ENCODE measurements at places on chromosomes 4 and X.

- DNase-seq: peak; percentile 2
These were observed 100.6 kb downstream of the AKAP4 start for GRCh38 chrX:50100188-50100587.

- peak; percentile 74 for DNase-seq
These were observed 21.8 kb downstream of the RPS6KA3 start for GRCh38 chrX:20244931-20245330.

- DNase-seq: no peak
These were observed 105.9 kb downstream of the CPZ start for GRCh38 chr4:8698341-8699062.

GRCh38 chrX:9493936-9494335 is 29.1 kb downstream of the TBL1X start:
- DNase-seq: peak; percentile 27

GRCh38 chr4:119629142-119629471 is 503 bp upstream of the PDE5A start:
- no peak for DNase-seq

DNA sequence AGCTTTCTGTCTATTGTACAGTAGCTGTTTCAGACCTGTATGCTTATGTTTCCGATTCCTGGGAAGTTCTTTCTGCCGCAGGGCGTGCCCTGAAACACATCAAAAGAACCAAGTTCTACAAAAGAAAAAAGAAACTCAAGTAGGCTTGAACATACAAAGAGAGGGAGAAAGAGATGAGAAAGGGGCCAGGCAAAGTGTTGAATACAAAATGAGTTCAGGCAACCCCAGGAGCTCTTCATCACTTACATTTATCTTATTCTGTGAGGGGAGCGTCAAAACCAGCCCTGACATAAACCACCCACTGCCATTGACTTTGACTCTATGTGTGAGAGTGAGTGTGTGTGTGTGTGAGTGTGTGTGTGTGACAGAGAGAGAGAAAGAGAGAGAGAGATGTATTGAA is 26.5 kb upstream of the ATOH1 start:
- DNase-seq: no peak

GRCh38 chrX:108312957-108313356 is 125.3 kb downstream of the COL4A6 start:
- peak; percentile 56 for DNase-seq

DNA sequence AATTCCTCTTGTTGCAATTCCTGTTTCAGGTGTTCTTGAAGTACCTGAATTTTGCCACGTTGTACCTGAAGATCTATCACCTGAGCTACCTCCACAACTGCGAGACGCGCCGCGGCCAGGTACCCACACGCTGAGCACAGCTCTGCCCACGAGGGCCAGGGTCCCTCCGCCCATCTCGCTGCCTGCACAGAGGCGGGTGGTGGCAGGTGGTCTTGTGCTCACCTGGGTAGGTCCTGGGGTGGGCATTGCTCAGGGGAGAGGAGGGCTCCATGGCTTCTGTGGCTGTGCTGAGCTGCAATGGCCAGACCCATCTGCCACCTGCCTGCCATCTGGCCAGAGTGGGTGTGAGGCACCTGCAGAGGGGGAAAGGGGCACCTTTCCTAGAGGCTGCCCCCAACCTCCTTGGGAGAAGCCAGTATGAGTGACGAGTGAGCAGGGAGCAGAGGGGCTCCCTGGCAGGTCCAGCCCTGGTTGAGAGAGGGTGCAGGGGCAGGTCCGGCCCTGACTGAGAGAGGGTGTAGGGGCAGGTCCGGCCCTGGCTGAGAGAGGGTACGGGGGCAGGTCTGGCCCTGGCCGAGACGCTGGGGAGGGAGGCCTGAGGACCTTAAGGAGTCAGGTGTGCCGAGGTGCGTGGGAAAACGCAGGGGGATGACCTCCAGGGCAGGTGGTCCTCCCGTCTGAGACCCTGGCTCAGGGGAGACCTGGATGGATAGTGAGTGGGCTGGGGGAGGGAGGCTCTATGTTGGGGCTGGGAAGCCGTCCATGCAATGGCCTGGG is 10.7 kb downstream of the PDE6B start:
- no peak for DNase-seq

- DNase-seq: no peak
These were observed 5.7 kb downstream of the PSAPL1 start for GRCh38 chr4:7429069-7429416.

DNA sequence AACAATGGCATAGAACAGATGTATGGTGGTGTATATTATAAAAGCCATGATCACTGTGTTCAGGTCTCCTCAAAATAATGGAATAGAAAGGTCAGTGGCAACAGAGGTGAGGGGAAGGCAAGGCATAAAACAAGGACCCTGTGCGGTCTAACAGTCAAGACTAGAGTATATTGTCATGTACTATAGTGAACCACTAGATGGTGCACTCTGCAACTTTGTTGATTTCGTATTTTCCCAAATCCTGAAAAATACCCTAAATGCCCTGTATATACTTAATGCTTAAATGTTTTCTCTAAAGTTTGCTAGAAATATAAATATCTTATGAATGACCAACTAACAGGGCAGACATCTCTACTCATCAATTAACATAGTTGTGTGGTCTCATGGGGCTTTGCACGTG is 453.0 kb downstream of the PCDH11X start:
- no peak for DNase-seq

DNA sequence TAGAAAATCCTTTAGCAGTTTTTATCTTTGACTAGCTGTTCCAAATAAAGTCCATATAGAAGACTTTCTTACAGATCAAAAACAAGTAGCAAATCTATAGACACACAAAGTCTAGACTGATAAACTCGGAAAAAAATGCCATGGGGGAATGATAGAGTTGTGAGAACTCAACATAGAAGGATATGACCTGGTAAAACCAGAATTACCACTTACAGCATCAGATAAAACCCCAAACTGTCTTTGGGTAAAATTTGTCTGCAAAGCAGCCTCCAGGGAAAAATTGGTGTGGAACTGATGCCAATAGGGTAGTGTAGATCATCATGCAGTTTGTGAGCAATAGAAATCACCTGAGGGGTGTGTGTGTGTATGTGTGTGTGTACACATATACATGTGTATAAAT is 579.1 kb downstream of the SPOCK3 start:
- no peak for DNase-seq

DNA sequence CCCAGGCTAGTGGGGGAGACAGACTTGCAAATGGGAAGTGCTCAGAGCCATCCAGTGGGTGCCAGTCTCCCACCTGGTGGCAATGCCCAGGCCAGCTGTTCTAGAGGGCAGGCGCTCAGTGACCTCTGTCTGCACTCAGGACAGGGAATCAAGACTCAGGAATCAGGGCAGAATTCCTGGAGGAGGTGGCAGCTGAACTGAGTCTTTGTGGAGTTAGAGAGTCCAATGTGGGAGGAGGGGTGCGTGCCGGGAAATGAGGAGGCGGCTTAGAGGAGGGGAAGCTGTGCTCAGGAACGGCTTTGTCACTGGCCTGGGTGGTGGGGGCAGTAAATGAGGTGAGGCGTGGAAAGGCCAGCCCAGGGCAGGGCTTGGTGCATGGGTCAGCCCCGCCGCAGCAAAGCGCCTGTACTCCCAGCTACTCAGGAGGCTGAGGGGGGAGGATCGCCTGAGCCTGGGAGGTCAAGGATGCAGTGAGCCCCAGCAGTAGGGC is 31.3 kb upstream of the SORCS2 start:
- DNase-seq: no peak

DNA sequence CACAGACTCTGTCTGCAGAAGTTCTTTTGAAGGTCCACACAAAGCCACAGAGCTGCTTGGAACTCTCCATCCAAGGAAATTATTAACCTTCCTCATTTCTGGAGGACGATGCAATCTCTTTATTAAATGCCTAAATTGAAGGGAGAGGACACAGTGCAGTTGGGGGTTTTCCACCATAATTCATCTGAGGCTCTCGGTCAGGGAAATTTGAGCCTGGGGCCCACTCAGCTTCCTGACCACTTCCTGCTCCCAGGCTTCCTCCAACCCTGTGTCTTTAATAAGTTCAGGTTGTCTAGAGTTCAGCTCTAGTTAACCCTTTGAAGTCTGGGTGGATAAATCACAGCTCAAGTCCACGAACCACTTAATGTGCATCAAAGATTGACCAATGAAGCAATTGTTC is 58.5 kb downstream of the PRPS1 start:
- peak; percentile 34 for DNase-seq

DNA sequence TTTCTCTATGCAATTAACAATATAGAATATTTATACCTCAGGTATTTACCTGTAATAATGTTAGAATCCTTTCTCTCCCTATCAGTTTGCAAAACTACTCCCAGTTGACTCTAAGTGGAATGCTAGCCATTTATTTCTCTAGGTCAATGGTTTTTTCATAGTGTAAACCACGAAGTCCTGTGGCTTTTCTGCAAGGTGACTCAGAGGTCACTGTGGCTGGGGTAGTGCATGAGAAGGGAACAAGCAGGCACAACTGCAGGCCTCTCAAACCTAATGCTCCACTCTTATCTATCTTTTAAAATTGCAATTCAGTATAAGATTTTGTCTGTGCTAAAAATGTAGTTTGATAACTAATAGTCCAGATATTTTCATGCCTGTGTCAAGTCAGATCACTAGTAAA is 159.4 kb downstream of the ANTXR2 start:
- DNase-seq: peak; percentile 72

- DNase-seq: no peak
These were observed 562 bp upstream of the OSTC start for GRCh38 chr4:108649863-108650211.

- peak; percentile 34 for DNase-seq
These were observed 148.4 kb downstream of the AR start for GRCh38 chrX:67692246-67692645.

- DNase-seq: peak; percentile 23
These were observed 11.5 kb downstream of the DNAJB14 start for GRCh38 chr4:99934891-99935290.

DNA sequence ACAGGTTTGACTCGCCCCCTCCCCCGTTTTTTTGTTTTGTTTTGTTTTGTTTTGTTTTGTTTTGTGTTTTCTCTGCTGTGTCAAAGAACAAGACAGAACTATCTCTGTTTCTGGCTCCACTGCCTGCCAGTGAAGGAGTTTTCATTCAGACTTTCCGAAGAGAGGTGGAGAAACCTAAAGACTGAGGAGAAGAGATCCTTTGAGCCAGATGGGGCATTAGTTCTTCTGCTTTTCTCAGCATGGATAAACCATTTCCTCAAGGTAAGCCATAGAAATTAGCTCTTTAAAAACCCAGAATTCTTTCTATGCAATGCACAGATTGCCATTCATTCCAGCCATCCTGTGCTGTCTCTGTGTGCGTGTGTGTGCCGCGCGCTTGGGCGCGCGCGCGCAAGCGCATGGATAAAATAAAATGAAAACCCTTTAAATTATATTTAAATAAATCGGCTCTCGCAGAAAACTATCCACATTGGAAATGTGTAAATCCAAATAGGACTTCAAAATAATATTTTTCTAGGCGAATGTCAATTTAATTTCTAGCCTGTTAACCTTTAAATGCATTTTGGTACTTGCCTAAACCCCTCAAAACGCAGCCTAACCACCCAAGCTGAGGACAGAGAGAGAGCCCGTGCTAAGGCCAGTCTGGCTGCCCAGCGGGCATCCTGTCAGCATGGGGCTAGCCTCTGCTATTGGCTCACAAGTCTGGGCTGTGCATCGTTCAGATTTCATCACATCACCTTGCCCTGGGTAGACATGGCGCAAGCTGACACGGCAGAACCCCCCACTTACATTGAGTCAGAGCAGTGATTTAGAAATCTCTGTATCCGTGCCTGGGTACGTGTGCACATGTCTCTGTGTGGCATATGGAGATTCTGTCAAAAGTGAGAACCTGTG is 113.0 kb upstream of the VAMP7 start:
- peak; percentile 42 for DNase-seq

DNA sequence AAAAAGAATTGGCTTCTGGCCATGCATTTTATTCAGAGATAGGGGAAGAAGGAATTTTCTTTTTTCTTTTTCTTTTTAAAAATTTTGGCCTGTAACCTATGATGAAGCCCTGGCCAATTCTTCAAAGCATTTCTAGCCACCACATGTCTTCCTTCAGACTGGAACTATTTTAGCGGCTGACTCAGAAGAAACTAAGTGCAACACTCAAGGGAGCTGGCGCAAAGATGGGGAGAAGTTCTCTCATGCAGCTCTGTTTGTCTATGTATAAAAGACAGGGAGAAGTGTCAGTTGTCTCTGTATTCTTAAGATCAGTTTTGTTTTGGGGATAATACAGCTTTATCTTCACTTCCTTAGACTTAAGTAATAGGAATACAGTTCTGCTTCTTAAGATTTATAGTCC is 46.1 kb downstream of the MBNL3 start:
- DNase-seq: no peak

DNA sequence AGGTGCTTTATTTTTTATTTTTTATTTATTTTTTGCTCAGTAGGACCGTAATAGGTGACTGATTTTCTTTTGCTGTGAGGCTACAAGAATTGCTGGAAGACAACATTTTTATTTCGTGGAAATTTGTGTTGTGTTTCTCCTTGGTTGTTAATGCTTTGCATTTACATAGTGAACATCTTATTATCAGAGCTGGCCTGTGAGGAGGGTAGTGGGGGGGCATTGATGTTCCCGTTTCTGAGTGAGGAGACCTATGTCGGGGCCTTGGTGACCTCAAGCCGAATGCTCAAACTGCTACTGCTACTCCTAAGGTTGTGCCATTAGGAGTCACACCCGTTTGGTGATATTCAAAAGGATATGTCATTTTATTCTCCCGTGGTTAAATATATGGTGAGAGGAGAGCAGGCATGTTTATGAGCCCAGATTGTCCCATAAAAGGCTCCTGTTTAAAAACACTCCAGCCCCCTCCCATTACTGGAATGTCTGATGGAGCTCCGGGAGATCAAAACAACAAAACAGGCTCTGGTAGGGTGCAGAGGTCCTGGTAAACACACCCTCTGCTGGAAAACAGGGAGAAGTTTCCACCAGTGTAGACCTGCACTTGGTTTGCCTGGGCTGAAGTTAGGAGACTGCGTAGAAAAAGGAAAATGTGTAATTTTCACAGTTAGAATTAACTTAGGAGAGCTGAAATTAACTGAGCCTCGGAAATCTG is 5.6 kb downstream of the PDGFRA start:
- peak; percentile 70 for DNase-seq

DNA sequence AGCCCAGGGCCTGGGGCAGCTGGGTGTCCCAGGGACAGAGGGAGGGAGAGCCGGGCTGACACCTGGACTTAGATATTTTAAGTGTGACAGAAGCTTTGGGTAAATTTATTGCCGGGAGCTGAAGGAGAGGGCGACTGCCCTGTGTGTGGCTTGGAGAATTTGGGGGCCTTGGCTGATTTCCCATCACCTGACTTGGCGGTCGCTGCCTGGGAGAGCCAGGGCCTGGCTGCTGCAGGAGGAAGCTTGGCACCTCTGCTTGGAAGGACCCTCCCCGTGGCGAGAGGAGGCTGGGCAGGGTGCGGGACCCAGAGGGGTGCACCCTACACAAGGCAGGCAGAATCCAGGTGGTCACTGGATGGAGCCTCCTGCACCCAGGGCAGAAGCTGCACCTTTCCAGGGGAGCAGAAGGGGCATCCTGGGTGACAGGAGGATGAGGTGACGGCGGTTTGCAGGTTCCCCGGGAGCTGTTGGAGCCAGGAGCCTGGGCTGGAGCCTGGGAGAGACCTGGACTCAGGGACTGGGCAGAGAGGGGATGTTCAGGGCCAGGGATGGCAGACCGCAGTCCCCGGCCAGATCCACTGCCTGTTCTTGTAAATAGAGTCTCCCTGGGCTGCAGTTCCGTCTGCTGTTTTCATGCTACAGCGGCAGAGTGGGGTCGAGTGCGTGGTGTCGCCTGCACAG is 72.0 kb downstream of the RGS12 start:
- no peak for DNase-seq

- DNase-seq: no peak
These were observed 362.5 kb upstream of the TRAM1L1 start for GRCh38 chr4:117447925-117448324.

All from fibroblast of villous mesenchyme (primary cell).